Activated CD8-positive, alpha-beta memory T cell treated with anti-CD3 and anti-CD28 coated beads for 1 hour (primary cell): ENCODE measurements at places on chromosomes 5 and 9.

DNA sequence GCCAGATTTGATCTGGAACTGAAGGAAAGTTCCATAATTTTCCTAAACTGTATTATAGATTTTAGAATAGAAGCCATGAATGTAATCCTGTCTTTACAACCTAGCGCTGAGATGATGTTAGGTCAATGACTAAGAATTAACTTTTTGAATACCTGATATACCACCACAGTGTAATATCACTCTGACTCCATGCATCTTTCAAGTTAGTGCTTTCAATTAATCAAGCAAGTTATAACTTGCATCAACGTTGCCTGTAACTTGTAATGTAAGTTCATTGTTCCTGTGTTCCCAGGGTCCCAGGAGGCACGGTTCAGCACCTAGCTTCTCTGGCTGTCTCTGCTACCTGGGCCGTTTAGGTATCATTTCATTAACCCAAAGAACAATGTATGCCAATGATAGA lies 139.3 kb downstream of the CSNK1G3 start:
- no peak for DNase-seq

DNA sequence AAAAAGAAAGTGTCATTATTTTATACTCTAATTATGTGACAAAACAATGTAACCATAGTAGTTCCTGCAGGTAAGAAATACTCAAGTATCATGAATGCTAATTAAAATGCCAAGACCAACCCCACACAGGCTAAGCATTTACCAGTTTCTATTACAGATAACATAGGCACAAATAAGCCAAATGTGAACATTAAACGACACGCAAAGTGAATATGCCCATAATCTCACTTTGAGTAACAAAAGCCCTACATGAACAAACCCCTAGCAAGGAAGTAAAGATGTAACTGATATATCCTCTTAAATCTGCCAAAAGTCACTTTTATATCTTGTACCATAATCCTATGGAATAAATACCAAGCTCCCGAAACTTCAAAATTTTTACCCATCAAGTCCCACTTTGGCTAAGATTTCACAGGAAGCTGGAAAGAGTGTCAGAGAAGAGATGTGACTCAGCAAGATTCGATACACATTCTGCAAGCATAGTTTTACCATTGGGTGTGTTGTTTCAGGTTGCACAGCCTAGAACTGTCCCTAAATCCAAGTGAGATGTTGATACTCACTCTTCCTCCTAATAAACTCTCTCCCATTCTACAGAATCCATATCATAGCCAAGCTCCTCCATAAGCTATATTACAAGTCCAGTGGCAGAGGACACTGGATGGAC lies 28.8 kb downstream of the TRPM6 start:
- DNase-seq, result no peak

DNA sequence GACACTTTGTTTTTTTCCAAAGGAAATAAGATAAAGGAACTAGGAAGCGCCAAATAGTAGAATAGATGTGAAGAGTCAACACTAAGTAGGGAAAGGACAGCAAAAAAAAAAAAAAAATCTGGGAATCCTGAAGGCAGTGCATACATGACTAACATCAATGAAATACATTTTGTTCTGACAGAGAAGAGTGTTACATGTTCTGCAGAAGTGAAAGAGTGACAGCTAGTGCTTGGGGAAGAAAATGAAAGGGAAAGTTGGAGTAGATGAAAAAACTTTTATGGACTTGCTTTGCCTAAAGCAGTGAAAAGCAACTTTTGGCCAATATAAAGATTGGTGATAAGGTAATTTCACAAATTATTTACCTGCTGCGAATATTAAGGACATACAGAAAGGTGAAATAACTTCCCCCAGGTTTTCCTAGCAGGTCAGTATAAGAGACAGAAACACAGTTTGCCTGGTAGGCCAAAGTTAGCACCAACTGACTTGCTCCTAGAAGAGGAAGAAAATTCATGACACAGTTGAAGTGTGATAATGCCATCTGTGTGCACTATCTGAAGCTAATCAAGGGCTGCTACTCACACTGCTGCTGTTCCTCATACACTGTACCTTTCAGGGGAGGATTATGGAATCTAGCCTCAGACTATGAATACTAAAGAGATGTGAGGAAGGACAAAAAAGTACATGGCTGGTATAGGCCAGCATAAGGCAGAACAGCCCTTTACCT lies 38.6 kb downstream of the RANBP6 start:
- DNase-seq, result no peak

DNA sequence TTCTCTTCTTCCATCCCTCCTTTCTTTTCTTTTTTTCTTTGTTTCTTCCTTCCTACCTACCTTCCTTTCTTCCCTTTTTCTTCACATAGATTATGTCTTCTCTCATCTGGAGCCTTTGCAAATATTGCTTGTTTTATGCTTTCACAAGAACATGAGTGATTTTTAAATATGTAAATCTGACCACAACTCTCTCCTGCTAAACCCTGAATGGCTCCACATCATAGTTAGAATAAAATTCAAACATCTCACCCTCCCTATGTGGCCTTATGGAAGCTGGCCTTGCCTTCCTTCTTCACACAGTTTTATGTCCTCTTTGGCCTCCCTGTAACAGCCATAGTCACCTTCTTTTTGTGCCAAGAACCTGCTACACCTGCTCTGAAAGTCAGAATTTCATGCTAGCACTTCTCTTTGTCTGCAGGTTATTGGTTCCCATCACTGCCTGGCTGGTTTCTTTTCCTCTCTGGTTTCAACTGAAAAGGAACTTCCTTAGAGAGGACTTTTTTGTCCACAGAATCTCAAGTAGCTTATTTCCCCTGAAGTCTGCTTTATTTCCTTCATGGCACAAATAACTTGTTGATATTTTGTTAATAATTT lies 114.3 kb upstream of the TNC start:
- DNase-seq, result no peak

DNA sequence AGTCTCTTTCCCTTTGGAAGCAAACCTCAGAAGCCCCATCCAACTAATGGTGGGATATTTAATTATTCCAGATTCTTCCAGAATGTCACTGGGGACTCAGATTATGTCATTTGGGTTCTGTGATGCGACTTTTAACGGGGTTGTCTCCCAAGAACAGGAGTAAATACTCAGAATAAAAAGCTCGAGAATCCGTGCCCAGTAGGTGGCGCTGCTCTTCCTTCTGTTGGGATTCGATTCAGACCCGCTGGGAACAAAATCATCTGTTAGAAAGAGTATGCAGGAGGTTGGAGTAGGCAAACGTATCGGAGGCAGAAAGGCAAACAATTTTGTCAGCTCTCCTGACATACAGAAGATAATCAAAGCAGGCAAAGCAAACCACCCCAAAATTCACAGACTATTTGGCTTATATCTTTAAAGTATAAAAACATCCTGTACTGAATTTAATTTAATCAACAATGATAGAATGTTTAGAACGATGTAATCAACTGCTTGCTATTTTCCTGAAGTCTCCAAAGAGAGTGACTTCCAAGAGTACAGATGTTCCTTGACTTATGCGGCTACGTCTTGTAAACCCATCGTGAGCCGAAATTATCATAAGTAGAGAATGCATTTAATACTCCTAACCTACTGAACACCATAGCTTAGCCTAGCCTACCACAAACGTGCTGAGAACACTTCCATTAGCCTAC lies 169.8 kb upstream of the RAI14 start:
- peak; percentile 40 for DNase-seq

DNA sequence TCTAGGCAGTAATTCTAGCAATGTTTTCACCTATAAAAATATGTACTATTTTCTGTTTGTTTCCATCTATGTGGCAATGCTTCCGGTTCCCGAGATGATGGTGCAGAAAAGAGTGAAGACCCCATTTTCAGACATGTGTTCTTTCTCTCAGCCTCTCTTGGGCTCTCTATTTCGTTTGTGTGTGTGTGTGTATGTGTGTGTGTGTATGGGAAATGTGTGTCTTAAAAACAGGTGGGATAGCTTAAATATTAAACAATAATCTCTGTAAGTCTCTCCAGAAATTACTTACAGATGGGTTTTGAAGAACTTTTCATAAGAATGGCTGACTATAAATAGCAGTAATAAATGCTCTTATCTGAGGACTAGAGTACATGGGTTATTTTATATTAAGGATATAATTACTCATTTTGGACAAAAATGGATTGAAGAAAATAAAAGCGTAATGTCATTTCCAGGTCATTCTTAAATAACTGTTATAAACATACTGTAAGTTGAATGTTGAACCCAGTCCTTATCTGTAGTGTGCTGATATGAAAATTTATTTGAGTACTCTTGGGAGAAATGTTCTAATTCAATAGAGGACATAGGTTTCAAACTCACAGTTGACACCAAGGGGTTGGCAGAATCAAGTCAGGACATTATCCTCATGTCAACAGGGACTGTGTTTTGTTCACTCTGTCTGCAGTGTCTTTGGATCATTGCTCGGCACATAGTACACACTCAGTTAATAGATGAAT lies 31.1 kb downstream of the PCSK5 start:
- no peak for DNase-seq

- no peak for DNase-seq
Measured at GRCh38 chr9:87898151-87898550, 15.5 kb downstream of the SPATA31E1 start.

DNA sequence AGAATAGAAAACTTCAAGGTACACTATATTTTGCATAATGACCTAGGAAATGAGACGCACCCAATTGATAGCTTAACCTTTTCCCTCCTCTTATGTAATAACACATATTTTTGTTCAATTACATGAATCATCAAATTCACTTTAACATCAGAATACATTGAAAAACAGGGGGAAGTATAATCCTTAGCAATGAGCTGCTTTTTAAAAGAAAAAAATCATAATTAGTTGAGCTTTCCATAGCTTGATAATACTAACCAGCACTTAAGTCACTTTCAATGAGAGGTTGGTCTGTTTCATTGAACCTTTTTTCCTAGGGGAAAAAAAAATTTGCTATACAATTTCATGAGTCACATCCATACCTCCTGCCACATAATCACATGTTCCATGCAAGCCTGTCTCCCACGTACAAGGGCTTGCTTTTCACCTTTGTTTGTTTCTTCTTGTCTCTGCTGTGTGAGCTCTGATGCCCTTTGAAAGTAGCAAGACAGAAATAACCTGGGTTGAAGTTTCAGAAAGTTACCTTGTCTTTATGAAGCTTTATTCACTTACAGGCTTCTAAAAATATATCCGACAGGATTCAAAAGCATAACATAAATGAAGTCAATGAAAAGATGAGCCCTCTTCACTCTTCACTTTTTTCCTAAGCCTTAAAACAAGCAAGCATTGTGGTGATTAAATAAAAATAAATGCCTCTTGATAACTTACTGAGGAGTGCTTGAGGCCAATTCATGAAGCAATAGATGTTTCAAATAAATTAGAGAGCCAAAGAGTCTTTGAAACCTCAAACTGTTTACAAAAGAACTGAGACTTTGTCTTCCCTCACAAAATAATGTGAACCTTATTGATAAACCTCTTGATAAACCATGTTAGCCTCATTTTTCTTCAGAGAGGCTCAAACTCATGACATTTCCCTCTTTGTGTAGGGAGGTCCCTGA lies 108.5 kb downstream of the FEM1C start:
- no peak for DNase-seq

DNA sequence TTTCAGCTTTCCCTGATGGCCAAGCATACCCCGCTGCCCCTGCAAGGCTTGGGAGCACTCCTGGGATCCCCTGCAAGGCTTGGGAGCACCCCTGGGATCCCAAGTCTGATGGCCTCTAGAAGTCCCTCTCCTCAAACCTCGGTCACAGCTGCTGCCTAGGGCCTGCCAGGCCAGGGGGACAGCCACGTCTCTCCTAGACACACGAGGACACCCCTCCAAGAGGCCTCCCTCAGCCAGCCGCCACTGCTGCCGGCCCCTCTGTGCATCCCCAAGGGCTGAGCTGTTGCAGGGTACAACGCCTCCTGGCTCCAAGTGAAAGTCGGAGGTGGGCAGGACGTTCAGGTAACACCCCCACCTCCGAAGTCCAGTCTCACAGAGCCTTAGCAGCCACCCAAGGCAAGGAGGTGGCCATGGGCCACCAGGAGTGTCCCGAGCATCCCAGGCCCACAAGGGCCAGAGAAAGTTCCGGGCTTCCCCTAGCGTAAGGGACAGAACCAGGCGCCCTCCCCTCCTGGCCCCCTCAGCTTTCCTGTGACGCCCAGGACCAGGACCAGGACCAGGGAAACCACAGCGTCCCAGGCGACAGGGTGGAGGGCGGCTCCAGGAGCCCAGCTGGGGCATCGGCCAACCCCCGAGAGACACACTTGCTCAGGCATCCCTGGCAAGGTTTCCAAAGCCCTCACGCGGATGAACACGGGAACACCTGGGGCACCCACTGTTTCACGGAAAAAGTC lies 17.3 kb upstream of the SLC12A7 start:
- DNase-seq, result no peak
